Stimulated activated CD4-positive, alpha-beta T cell treated with anti-CD3 and anti-CD28 coated beads, Interleukin-1b, Interleukin-23, amount 100 ng/mL, for 24 hours (primary cell): ENCODE measurements at places on chromosomes 16 and 17.

GRCh38 chr16:19136549-19137196, 22.9 kb downstream of the ITPRIPL2 start:
- DNase-seq = no peak

DNA sequence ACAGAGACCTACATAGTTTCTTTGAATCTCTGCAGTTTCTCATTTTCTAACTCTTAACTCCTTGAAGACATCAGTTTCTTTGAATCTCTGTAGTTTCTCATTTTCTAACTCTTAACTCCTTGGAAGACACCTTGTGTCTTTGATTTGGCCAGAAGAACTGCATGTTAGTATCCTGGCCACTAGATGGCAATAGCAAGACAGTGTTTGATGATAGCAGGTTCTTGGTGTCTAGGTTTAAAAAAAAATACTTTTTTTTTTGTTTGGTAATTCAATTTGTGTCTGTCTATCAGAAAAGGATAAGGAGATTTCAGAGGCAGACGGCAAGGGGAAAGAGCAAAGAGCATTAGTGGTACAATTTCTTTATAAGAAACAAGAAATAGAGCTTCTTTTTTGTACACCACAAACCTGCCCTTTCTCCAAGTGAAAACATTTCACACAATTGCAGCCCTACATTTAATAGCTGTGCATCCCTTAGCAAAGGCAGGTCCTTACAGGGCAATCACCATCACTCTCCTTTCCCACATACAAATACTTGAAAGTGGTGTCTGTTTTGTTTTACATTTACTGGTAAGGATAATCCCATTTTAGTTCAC, 1324.9 kb upstream of the CDH8 start:
- DNase-seq = no peak

DNA sequence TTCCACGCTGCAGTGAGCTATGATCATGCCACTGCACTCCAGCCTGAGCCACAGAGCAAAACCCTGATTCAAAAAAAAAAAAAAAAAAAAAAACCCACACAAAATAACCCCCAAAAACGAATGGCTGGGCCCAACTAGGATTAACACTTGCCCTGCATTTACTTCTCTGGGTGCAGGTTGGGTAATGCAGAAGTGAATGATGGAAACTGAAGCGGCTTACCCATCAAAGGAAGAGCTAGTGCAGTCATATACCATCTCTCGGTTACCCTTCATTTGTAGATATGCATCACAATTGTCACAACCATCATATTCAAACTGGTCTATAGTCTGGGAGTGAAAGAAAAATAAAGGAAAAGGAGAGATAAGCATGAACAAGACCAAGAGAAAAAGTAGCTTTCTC, 819 bp downstream of the SUPT4H1 start:
- DNase-seq = no peak

GRCh38 chr17:76757256-76757655, 19.3 kb downstream of the MFSD11 start:
- no peak for DNase-seq

DNA sequence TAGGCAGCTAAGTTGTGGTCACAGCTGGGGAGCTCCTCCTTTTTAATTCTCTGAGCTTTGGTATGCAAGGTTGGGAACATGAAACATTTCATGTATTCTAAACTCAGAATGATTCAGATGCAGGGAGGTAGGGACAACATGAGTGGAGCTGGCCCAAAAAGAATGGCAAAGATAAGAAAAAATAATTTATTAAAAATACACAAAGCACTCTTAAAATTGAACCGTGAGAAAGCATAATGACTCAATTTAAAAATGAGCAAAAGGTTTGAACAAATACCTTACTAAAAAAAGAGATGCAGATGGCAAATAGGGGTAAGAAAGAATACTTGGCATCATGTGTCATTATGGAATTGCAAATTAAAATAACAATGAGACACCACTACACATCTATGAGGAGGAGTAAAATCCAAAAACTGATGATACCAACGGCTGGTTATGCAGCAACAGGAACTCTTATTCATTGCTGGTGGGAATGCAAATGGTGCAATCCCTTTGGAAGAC, 175.6 kb upstream of the IRX3 start:
- DNase-seq = no peak

GRCh38 chr16:48188449-48189102, 32.8 kb upstream of the ABCC12 start:
- DNase-seq = no peak

GRCh38 chr16:2767140-2767731, 9.8 kb downstream of the ELOB start:
- no peak for DNase-seq

- no peak for DNase-seq
These were observed 59.9 kb upstream of the GRIN2A start for GRCh38 chr16:10242097-10242496.

DNA sequence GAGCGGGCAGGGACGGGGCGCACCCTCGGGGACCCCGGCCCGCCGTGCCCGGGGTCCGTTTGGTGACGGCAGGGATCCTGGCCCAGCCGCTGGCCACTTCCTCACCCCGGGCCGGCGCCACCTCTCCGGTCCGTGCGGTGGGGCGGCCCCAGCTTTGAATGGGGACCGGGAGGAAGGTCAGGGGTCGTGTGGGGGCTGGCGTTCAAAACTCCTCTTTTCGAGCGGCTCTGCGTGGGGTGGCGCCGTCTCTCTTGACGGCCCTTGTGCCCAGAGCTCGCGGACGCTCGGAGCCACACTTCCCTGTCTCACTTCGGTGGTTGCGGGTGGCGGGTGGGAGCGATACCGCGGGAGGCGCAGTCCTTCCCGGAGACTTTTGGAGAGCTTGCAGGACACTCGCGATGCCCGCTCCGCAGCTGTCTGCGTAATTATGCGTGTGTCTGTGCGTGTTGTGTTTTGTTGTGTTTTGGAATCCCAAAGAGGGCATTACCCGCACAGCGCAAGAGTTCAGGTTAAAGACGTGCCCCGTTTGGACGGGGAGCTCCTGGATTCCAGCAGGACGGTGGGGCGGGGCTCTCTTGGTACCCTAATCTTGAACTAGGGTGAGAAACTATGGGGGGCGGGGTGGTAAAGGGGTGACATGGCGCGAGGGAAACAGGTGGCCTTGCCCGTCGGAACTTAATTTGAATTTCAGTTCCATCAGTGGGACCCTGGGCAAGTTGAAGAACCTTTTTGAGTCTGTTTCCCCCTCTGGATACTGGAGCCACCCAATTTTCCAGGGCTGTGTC, 637 bp downstream of the PLCG2 start:
- DNase-seq = no peak
